Activated T-helper 17 cell treated with anti-CD3 and anti-CD28 coated beads, Interleukin-2, amount 50 U/mL, for 72 hours (primary cell): ENCODE measurements at places on chromosomes 3 and 15. TPM values are rescaled to one million over a fixed set of nuclear protein-coding genes. Genes with fewer than 3 reads are reported as not detected.

NR2E3 gene
- not detected for total RNA-seq

MYRIP gene
- not detected for total RNA-seq

HEG1 gene
- total RNA-seq: 4.6 TPM

KIF7 gene
- 0.53 TPM for total RNA-seq

TTC21A gene
- 2.7 TPM for total RNA-seq

SERPINI2 gene
- not detected for total RNA-seq

NR1I2 gene
- total RNA-seq: 0.43 TPM

CELSR3 gene
- 20.3 TPM for total RNA-seq

ALPK3 gene
- 1.1 TPM for total RNA-seq

MASP1 gene
- total RNA-seq: not detected

EIF2A gene
- total RNA-seq: 139 TPM

ARGFX gene
- not detected for total RNA-seq

LMLN gene
- 3.8 TPM for total RNA-seq

ANKRD63 gene
- not detected for total RNA-seq

KBTBD13 gene
- total RNA-seq: not detected

SLC7A14 gene
- total RNA-seq: not detected

RBMS3 gene
- 0.37 TPM for total RNA-seq

DUOX1 gene
- total RNA-seq: 0.06 TPM

EPHA6 gene
- not detected for total RNA-seq

P2RY14 gene
- total RNA-seq: 0.90 TPM

PAK6 gene
- 0.42 TPM for total RNA-seq

IL17RE gene
- 5.9 TPM for total RNA-seq

BCHE gene
- total RNA-seq: not detected

GPR87 gene
- 3.2 TPM for total RNA-seq

CX3CR1 gene
- total RNA-seq: 0.37 TPM

MED12L gene
- 3.3 TPM for total RNA-seq

RAB6B gene
- 0.19 TPM for total RNA-seq

CCR4 gene
- 271 TPM for total RNA-seq

TMEM158 gene
- not detected for total RNA-seq

RETNLB gene
- not detected for total RNA-seq

SLITRK3 gene
- not detected for total RNA-seq

RHOV gene
- 0.45 TPM for total RNA-seq

NOX5 gene
- not detected for total RNA-seq

ATP8B4 gene
- total RNA-seq: 20.0 TPM

MESP2 gene
- total RNA-seq: 0.15 TPM

CLDN1 gene
- total RNA-seq: 0.11 TPM

ATP13A5 gene
- not detected for total RNA-seq

SLC24A1 gene
- total RNA-seq: 3.3 TPM
